ENCODE measurements at places on chromosomes 6 and 20. TPM values are rescaled to one million over a fixed set of nuclear protein-coding genes. Genes with fewer than 3 reads are reported as not detected.

DNA sequence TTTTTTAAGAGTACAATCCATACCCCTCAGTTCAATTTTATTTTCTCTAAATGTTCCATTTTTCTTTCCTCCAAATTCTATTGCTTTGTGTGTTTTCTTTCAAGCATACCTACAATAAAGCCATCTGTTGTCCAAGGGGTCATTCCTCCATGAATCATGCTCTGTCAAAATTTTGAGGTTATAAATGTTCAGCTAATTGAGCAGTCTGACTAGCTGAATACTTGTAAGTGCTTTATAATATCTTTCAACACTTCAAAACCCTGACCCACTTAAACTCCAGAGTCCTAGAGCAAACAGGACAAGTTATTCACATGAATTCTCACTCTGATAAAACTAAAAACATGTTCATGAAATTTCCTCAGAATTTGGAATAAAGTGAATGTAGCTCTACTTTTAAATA, 33.4 kb upstream of the EYA4 start:
- no peak for DNase-seq

DNA sequence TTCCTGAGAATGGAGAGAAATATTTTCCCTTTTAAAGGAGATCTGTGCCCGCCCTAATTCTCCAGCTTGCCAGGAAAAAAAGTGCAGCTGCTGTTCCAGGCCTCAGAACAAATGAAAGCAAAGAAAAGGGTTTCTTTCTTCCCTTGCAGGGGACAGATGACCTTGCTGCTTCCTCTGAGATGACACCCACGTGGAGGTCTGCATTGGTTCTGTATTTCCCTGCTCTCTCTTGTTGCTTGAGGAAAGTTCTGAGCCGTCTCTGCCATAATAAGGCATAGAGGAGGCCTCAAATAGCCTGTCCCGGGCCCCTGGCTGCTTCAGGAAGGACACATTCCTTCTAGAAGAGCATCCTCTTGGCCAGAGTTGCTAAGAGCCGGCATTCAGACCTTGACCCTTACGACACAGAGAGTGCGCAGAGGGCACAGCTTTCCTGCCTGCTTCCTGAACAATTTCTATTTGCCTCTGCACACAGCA, 501.8 kb upstream of the SULF2 start:
- peak; percentile 54 for DNase-seq

DNA sequence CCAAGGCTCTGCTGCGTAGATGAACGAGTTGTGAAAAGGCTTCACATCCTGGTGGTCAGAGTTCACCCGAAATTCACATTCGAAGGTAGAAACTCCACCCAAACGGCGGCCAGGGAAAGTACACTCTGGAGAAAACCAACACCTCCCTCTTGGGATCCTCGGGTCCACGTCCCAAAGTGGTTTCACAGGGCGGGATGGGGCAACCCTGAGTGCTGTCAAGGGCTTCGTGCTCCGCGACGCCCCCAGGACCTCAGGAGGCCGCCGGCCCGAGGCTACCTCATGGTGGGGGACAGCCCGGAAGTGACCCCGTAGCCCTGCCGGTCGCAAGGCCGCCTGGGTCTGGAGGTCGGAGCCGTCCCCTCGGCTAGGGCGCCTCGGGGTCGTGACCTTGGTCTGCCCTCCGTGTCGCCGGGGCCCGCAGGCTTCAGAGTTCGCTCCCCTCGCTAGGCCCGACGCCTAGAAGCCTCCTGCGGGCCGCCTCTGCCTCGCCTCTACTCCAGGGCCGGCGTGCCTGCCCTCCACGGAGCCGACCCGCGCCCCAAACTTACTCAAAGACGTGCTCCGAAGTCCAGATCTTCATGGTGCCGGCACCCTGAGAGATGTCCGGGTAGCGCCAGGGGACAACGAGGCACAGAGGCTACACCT, at the start of gene PRELID3B:
Gene PRELID3B, minus strand, starts transcription at position 636 of the 645 bp plus-strand sequence. Its CDS starts 56 bp downstream, at position 580.
- no peak for DNase-seq

- no peak for DNase-seq
Measured at GRCh38 chr6:123127807-123128206, 131.8 kb downstream of the CLVS2 start.

- DNase-seq: peak; percentile 92
Measured at GRCh38 chr6:34305982-34306708, 57.3 kb upstream of the SMIM29 start.

DNA sequence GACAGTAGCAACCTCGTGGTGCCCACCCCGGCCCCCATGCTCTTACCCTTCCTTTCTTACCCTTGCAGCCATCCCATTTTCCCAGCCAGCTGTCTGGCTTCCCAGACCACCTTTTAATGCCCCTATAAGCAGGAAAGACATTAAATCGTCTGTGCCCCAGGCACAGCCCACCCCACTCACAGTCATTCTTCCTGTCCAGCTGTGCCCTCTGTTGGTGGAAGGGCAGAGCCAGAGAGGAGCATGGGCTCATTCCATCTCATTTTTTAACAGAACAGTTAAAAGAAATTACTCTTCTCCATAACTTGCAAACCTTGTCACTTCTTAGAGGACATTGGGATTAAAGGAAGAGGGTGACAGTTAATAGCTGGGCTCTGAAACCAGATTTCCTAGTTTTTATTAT, 240.5 kb downstream of the NRN1 start:
- DNase-seq: no peak

DNA sequence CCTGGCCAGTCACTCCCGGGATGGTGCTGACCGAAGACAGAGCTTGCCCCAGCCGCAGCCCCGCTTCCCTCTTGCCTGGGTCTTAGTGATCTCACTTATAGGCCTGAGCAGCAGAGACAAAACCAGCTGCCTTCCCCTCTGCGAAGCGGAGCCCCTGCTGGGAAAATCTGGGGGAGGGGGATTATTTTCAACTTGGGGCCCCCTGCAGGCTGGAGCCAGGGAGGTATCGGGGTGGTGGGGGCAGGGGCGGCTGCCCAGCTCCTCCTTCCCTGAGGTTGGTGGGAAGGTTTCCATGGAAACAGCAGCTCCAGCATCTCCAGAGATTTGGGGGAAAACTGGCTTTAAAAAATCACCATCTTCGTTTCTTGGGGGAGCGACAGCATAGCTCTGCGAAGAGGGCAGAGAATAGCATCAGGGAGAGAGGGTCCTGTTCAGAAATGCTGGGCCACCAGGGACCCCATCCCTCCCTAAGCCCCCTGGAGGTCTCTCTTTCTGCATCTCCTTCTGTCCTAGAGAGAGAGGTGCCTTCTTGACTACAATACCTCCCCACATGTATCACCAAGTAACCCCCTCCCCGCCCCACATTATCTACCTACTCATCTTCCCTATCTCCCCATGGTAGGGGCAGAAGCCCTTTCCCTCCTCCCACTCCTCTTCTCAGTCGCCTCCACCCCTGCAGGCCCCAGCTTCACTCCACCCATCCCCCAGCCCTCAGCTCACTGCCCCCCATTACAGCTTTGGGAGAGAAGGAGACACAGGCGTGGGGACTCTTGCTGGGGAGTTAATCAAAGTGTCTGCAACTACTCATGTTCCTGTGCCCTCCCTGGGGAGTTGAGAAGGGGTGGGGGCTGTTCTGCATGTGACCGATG, 88.4 kb upstream of the CCDC167 start:
- DNase-seq: no peak

GRCh38 chr20:20160520-20160919, 108.2 kb downstream of the CFAP61 start:
- DNase-seq: no peak

DNA sequence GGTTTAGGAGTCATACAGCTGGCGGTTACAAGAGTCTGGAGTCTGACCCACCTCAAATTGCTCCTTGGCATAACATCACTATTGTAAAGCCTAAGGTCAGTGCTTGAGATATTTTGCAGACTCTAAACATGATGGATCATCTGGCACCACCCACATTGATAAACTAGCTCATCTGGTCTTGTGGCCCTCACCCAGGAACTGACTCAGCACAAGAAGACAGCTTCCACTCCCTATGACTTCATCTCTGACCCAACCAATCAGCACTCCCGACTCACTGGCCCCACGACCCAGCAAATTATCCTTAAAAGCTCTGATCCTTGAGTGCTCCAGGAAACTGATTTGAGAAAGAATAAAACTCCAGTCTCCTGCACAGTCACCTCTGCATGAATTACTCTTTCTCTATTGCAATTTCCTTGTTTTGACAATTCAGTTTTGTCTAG, 115.9 kb downstream of the CD24 start:
- no peak for DNase-seq

- DNase-seq: no peak
Measured at GRCh38 chr6:25875563-25875905, 1.5 kb upstream of the SLC17A3 start.

- DNase-seq: no peak
Measured at GRCh38 chr6:84017709-84018452, 15.7 kb upstream of the MRAP2 start.

DNA sequence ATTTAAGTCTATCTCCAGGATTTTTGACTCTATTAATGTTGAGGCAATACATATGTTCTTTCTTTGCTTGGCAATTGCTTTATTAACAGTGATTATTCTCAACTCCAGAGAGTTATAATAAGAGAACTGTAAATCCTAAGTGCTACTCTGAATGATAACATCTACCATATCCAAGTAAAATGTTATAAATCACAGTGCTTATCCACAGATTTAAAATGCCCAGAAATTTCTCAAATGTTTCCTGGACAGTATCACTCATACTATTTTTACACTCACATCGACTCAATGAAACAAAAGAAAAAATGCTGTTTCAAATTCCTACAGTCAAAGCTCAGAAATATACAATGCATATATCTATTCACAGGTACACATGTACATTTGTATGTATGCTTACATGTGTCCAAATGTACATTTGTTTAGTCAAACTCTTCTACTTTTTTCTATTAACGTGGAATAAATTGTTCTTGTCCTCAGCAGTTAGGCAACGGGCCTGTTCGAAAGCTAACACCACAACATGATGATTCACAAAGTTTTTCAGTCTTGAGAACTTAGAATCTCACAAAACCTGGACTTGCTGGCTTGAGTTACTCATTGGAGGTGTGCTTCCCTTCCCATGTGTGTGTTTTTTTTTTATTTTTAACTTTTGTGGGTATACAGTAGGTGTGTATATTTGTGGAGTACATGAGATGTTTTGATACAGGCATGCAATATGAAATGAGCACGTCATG, 193.0 kb downstream of the GJA10 start:
- no peak for DNase-seq

DNA sequence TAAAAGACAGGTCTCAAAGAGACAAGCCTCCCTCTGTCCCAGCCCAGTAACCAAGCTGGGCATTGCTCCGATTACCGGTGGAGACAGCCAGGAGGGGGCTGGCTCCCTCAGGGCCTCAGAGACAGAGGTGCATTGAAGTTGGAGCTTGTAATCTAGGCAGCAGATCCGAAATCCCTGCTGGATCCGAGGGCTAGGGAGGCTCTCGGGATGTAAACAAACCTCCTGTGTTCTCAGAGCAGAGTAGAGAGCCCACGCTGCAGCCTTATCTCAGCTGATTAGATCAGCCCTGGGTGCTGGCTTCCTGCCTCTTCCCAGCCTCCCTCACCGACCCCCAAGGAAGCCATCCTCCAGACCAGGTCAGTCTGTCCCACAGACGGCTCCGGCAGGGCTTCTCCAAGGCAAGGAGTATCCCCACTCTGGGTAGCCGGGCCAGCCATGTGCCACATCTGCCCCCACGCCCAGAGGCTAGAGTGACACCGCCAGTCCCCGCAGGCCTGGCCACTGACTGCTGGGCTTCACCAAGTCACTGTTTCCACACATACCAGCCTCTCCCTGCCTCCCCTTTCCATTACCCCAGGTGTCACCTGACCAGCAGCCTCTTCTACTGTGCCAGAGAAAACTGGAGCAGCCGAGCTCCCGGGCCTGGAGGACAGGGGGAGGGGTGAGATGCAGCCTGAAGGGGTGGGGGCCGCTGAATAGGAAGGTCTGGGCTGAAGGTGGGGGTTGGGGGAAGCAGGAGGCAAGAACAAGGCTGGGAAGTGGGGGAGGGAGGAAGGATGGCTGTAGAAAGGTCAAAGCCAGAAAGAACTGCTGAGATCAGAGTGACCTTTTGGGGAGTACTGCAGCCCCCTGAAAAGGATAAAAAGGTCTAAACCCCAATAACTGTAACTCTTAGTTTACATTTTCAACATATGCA, 6.0 kb downstream of the SDC4 start:
- peak; percentile 50 for DNase-seq

The SLC44A4 gene
- total RNA-seq: 0.12 TPM

The MMS22L gene
- total RNA-seq: 22.7 TPM

All from endothelial cell of umbilical vein (primary cell).